ENCODE measurements at places on chromosomes 7 and 10. TPM values are rescaled to one million over a fixed set of nuclear protein-coding genes. Genes with fewer than 3 reads are reported as not detected.

CLDN4 gene
- 0.71 TPM for total RNA-seq

MYL10 gene
- total RNA-seq, result not detected

PLEKHS1 gene
- not detected for total RNA-seq

SPACDR gene
- total RNA-seq, result not detected

IQCE gene
- 22.2 TPM for total RNA-seq

CYP26C1 gene
- under 0.01 TPM for total RNA-seq

PAX4 gene
- not detected for total RNA-seq

PALD1 gene
- 10.4 TPM for total RNA-seq

NXPH1 gene
- not detected for total RNA-seq

VWA2 gene
- total RNA-seq, result 0.52 TPM

Data from esophagus muscularis mucosa (tissue), 4 donors.